IMR-90 (cell line): ENCODE measurements at places on chromosomes 2 and 18.

GRCh38 chr18:10792181-10792580 is 266.4 kb downstream of the NAPG start:
- DNase-seq = peak; percentile 6

DNA sequence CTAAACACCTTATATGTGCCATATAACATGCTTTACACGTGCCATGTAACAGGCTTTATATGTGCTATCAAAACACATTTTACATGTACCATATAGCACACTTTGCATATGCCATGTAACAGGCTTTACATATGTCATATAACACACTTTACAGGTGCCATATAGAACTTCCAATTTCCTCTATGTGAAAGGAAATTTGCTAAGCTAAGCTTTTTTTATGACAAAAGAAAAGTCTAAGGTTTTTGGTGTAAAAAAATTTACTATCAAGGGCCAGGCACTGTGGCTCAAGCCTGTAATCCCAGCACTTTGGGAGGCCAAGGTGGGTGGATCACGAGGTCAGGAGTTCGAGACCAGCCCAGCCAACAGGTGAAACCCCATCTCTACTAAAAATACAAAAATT is 136.5 kb downstream of the AKAIN1 start:
- DNase-seq = no peak

DNA sequence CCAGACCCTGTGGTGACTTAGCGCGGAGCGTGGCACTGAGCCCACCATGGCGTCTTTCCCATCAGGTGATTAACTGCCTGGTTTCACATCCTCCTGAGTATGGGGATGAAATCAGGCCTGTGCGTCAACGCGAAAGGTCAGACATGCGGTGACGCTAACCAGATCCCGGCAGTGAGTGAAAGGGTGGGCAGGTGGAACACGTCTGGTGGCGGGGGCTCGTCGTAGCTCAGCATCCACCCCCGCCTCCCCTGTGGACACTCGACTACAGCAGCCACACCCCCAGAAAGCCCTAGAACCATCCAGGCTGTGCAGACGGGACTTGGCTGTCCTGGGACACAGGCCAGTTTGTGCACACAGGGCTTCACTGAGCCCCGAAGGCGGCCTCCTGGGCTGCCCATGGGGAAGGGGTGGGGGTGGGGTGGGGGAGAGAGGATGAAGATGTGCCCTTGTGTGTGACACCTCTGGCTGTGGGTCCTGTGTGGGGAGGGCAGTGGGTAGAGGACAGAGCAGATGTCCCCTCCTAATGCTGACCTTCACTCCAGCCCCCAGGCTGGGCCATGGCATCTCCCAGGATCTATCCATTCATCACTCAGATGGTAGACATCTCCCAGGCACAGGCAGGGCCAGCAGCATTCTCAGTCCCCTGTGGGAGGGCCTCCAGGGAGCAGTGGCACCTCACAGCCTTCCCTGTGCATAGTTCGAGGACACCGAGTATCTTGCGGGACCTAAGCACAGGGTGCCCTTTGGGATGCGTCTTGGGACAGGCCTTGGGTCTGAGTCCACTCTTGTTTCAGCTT is 27.5 kb downstream of the RAMP1 start:
- DNase-seq = peak; percentile 80

DNA sequence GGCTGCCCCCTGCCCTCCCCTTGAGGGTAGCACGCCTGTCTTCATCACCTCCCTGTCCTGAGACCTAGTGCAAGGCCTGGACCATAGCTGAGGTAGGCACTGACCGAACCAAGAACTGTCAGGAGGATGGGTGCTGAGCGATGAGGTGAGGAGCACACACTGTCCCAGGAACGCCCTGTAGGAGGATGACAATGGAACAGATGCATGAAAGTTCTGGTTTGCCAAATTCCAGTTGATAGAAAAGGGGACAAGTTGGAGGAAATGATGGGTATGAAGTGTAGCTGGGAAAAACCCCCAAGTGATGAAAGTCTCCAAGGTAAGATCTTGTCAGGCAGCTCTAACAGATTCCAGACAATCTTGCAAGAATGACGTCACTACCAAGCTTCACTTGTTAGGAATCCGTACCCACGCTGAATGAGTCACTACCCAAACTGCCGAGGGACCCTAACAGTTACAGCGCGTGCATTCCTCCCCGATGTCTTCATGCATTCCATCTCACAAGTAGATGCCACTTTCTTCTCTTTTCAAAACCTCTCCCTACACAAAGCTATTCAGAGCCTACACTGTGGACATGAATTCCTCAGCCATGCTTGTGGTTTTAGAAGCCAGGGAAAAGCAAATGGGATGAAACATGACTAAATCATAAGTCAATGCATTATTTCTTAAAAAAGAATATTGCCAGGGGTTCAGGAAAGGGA is 27.6 kb downstream of the MRPL33 start:
- DNase-seq = peak; percentile 100

- DNase-seq = no peak
Measured at GRCh38 chr18:59268127-59268720, 5.0 kb downstream of the RAX start.

- DNase-seq = peak; percentile 85
Measured at GRCh38 chr2:30252723-30253701, 21.7 kb downstream of the LBH start.

GRCh38 chr2:109193807-109194619 is 65.0 kb downstream of the SH3RF3 start:
- no peak for DNase-seq

- DNase-seq = no peak
Measured at GRCh38 chr18:79911344-79912270, 39.8 kb downstream of the SLC66A2 start.

DNA sequence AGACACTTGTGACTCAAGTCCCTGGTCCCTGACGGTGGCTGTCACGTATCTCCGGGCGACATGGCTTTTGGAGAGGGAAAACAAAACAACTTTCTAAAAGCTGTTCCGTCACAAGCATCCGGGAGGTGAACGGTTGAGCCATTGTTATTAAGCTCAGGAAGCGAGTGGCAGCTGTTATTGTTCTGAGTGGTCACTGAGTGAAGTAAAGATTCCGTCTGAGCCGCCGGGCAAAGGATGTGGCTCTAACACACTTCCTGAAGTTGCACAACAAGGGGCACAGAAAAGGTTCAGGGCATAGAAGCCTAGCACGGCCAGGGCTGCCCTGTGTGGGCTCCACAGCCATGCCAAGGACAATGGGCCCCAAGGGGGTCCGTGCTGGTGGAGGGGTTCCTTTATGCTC is 24.3 kb downstream of the INPP5D start:
- no peak for DNase-seq

GRCh38 chr2:205678541-205679142 is 3.7 kb upstream of the NRP2 start:
- DNase-seq = no peak

GRCh38 chr18:75207310-75208154 is 1.4 kb downstream of the PTGR3 start:
- DNase-seq = peak; percentile 73

DNA sequence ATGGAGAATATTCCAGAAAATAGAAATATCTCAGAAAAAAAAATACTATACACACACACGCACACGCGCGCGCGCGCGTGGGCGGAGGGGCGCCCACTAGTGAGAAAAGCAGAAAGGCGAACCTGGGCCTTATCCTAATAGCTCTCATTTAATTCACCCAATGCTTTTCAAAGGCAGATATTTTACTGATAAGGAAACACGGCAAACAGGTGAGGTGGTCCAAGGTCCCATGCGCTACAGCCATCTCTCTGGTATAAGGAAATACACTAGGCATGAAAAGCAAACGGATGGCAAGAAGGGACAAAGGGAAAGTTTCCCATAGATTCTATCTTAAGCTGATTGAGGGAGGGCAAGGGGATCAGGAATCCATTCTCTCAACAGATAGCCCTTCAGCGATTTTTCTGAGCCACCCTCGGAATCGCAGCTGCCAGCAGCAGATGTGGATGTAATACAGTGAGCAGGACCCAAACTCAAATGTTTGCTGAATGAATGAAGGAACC is 136.7 kb downstream of the TMEM247 start:
- peak; percentile 14 for DNase-seq

DNA sequence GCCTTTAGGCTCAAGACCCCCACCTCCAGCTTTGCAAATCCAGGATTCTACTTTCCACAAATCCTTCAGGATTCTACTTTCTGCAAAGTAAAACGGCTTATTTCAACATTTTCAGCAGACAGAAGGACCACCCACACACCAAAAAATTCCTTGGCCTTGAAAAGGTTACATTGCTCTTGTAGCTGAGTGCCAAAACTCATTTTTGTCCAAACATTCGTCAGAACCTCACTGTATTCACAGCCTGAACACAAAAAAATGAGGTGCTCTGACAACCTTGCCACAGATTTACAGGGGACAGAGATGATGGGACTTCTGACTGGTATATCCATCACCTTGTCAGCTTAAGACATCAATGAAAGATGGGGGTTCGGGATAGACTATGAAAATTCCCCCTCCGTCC is 63.0 kb upstream of the COX7A2L start:
- DNase-seq = peak; percentile 78

DNA sequence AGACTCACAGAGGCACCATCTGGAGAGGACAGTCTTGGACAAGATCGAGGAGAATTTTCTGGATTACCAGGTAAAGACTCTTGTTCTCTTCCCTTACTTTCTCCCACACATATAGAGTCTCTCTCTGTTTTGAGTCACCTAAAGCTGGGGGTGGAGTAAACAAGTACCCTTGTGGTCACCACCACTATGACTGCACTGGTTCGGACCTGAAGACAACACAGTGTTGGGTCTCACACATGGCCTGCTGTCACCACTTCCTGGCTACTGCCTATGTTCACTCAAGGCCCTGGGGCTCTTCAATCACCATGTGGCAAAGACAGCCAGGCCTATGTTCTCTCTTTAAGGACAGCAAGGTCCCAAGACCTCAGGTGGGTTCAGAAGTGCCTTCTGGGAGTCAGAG is 253.3 kb upstream of the VRK2 start:
- no peak for DNase-seq
